Stimulated activated CD4-positive, alpha-beta T cell treated with anti-CD3 and anti-CD28 coated beads, Interleukin-1b, Interleukin-23, amount 100 ng/mL, for 48 hours (primary cell): ENCODE measurements at places on chromosomes 1 and 21.
A peak's percentile ranks its signal among the peaks of the same experiment; 100 is the strongest.

- DNase-seq = no peak
Observed at GRCh38 chr1:184417916-184418315, 31.1 kb downstream of the C1orf21 start.

- peak; percentile 39 for DNase-seq
Observed at GRCh38 chr21:37435120-37435519, 68.5 kb downstream of the DYRK1A start.

GRCh38 chr21:26849428-26850115 lies 4.4 kb upstream of the ADAMTS1 start:
- DNase-seq = no peak

GRCh38 chr1:238592621-238593020 lies 701.9 kb upstream of the ZP4 start:
- no peak for DNase-seq

GRCh38 chr1:186060226-186060625 lies 314.8 kb downstream of the TPR start:
- DNase-seq = no peak

- no peak for DNase-seq
Observed at GRCh38 chr1:209319549-209319948, 264.0 kb upstream of the CAMK1G start.

- DNase-seq = no peak
Observed at GRCh38 chr1:156233426-156234127, 8.4 kb upstream of the BGLAP start.
